T1000 (cell line): ENCODE measurements at places on chromosomes 11 and 22.
A peak's percentile ranks its signal among the peaks of the same experiment; 100 is the strongest.

DNA sequence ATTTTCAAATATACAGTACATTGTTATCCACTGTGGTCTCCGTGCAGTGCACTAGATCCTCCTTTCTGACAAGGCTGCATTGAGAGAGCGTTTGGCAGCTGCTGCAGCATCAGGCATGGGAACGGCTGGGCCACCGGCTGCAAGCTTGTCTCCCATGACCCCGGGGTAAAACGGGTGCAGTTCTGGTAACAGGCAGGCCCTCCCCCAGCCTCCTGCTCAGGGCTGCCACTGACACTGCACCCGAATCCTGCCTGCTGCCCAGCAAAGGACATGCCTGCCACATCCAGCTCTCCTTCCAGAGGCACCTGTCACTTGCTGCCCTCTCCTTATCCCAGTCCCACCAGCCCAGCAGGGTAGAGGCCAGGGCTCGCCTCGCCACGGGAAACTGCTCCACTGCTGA is 124.5 kb upstream of the TMEM45B start:
- DNase-seq = no peak

DNA sequence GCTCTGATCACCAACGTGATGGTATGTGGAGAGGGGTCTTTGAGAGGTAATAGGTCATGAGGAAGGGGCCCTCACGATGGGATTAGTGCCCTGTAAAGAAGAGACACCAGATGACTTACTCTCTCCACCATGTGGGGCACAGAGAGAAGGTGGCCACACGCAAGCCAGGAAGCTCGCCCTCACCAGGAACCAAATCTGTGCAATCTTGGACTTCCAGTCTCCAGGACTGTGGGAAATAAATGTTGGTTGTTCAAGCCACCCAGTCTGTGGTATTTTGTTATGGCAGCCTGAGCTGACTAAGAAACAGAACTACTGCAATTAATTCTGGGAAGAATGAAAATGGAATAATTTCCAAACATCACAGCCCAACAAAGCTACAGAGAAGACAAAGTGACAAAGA is 117.5 kb downstream of the SNX19 start:
- DNase-seq = no peak

GRCh38 chr11:124788521-124788920 is 11.7 kb downstream of the MSANTD2 start:
- no peak for DNase-seq

DNA sequence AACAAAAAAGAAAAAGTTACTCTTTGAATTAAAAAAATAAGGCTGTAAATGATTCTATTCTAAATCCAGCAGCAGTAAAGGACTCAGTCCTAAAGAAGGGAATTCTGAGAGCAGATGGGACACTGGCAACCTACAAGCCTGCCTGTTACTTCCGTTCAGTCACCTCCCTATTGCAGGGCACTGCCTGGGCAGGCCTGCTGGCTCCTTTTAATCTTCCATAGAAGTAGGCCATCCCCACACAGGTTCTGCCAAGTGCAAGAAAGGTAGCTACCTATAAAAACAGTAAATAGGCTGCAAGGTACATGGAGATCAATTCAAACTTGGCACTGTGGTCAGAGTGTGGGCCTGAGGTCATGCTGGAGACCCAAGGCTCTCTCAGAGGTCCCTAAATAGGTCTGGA is 136.4 kb downstream of the TRIM44 start:
- DNase-seq = no peak

- no peak for DNase-seq
Observed at GRCh38 chr11:123381817-123382554, 48.1 kb upstream of the GRAMD1B start.

- peak; percentile 83 for DNase-seq
Observed at GRCh38 chr11:66694732-66695207, 17.1 kb upstream of the RBM4B start.

DNA sequence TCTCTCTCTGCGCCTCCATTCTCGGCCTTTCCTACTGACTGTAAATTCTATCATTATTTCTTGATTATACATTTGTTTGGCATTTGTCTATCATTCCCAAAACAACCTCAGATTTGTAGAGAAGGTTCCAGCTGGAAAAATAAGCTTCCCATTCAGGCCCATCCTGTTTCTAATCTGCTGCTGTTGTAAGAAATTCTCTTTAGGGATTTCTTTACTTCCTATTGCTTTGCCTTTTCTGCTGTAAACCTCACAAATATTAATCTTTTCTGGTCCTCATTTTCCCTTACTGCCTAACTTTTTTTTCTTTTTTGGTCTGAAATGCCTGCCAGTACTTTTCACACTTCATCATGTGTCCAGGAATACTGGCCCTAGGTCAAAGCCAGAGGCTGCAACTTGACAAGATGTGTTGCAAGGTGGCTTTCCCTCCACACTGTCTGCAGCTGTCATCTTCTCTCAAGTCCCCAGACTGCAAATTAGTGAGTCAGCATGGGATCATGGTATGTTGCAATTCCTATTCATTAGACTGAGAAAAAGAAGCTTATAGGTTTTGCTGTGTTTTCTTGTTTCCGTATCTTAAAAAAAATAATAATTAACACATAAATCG is 858.7 kb upstream of the CHORDC1 start:
- no peak for DNase-seq

DNA sequence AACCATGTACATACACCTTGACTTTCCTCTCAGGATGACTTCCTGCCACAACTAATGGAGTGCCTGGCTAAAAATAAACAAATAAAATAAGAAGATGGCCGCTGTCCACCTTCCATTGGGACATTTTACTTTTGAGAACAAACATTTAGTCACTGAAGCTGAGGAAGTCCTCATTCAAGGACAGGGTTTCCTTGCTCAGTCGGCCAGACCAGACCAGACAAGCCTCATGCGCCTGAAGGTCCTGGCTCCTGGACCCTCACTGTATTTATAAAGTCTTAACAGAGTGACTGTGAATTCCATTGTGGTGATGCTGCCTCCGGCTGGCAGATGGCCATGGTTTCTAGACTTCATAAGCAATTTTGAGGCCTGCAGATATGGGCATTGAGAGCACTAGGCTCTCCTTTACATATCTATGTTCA is 114.5 kb downstream of the MAML2 start:
- peak; percentile 51 for DNase-seq

DNA sequence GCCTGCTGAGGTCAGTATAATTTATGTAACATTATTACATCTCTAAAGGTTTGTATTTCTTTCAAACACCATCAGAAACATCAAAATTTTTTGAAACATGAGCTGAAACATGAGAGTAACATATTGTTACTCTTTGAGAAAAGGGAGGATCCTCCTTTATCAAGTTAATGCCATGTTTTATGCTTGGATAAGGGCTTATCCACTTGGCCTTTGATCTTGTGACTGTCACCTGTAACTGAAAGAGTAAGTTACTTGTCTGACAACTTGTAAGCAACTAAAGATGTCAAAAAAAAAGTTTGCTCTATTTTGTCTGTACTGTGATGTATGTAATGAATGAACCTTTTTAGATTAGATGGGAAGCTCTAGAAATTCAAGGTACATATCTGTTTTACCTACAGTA is 59.6 kb downstream of the FAR1 start:
- no peak for DNase-seq

DNA sequence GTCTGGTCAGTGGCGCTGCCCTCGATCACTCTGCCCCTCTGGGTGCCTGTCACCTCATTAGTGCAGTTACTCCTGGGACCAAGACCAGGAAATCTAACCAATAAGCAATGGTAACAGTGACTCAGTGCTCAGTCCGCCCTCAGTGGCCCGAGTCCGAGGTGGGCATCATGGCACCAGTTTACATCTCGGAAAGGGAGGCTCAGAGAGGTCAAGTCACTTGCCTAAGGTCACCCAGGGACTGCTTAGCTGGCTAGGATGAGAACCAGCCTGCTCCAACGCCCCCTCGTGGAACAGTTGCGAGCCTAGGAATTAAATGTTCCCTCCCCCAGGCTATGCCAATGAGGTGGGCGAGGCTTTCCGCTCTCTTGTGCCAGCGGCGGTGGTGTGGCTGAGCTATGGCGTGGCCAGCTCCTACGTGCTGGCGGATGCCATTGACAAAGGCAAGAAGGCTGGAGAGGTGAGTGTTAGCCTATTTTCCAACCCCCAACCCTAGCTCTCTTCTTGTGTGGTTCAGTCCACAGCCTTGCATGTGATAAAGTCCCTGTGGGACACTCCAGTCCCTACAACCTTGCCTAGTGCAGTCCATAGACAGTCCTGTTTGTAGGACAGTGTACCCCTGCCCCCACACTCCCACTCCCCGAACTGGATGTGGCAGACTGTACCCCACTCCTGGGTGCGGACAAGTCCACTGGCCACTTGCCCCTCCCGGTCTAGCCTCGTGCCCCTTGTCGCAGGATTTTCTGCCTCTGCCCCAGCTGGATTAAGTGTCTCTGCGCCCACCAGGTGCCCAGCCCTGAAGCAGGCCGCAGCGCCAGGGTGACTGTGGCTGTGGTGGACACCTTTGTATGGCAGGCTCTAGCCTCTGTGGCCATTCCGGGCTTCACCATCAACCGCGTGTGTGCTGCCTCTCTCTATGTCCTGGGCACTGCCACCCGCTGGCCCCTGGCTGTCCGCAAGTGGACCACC is 1.1 kb downstream of the MTFP1 start:
- DNase-seq = peak; percentile 31

DNA sequence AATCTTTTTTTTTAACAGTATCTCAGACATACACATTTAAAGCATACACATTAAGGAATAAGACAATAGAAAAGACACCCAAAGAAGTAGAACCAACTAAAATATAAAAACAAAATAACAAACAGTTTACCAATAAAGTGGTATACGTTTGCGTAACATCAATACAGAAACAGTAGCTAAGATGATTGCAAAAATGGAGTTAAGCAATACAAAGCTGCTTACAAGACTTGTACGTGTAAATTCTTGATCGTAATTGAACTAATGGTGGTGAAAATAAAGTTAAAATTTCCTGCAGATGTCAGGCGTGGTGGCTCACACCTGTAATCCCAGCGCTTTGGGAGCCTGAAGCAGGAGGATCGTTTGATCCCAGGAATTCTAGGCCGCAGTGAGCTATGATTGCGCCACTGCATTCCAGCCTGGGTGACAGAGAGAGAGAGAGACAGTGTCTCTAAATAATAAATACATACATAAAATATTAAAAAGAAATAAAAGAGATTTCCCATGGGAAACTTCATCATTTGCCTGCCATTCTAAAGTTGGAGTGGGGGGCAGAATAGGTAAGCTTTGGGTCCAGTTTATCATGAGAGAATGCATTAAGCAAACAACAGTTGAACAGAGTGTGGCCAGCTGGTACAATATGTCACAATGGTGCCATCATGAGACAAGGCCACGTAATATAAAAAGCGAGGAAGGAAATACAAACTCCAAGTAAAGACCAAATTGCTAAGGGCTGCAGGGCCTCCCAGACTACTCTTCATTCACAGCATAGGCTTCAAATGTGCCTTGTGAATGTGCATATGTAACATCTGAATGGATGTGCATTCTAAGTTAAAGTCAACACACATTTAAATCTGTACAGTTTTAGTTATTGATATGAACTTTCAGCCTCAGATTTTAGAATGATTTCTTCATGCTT is 38.9 kb upstream of the EED start:
- no peak for DNase-seq

GRCh38 chr11:32935462-32936029 is 42.9 kb downstream of the QSER1 start:
- DNase-seq = no peak

DNA sequence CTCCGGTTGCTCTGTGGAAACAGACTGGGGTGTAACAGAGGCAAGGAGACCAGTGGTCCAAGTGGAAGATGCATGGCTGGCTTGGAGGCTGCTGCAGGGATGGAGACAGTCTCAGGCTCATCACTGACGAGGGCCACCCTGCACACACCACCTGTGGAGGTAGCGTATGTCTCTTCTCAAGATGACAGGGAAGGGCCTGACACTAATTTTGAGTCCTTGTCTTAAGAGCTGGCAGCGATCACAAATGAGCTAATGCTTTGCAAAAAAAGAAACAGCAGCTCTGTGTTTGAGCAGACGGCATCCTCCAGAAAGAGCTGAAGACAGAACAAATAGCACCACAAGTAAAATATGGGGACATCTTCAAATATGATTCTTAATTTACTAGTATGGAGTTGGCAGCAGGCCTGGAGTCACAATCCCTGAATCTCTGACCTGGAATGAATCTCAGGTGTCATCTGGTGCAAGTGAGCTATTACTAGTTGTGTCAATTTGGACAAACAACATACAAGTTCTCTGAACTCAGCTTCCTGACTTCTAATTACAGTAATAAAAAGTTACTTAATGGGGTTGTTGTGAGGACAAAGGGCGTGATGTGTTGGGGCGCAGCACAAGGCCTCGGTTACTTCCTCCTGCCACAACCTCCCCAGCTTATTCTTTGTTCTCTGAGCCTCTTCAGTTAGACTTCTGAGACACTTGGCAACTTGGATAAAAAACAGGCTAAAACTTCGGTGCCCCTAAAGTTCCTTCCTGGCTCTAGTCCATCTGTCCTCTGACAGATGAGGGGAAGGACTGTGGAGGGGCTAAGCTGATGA is 95.2 kb upstream of the BID start:
- DNase-seq = no peak

DNA sequence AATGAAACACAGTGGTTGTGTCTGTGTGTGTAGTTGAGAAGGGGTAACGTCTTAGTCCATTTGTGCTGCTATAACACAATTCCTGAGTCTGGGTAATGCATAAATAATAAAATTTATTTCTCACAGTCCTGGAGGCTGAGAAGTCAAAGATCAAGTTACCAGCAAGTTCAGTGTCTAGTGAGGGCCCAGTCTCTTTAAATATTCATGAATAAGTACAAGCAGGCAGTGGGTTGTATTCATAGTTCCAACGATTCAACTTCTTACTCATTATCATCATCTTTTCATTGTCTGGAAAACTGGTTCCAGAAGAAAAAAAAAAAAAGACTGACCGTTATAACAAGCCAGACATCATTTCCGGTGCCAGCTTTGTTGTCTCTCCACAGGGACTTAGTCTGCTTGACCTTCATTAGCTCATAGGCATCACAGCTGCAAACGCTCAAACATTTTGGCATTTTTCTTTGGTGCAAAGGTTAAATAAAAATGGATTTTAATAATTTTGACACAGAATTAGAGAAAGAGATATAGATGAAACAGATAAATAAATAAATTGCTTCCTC is 1297.5 kb downstream of the LRRC4C start:
- no peak for DNase-seq
